ENCODE measurements at places on chromosomes 3 and 15.

- DNase-seq, result no peak
These were observed 40.5 kb downstream of the COL6A6 start for GRCh38 chr3:130557336-130558035.

DNA sequence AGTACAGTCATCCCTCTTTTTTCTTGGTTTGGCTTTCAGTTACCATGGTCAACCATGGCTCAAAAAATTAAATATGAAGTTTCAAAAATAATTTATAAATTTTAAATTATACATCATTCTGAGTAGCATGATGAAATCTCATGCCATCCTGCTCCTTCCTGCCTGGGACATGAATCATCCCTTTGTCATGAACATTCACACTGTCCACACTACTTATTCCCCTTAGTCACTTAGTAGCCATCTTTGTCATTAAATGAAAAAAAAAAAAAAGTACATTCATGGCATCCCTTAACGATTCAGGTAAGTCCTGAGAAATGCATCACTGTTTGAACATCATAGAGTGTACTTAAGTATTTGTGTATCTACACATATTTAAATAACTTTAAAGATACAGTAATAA, 1046.3 kb downstream of the ROBO2 start:
- DNase-seq, result no peak

GRCh38 chr15:63181648-63182047, 7.8 kb upstream of the RAB8B start:
- DNase-seq, result no peak

- no peak for DNase-seq
These were observed 212.6 kb upstream of the SEMA6D start for GRCh38 chr15:47504624-47505256.

DNA sequence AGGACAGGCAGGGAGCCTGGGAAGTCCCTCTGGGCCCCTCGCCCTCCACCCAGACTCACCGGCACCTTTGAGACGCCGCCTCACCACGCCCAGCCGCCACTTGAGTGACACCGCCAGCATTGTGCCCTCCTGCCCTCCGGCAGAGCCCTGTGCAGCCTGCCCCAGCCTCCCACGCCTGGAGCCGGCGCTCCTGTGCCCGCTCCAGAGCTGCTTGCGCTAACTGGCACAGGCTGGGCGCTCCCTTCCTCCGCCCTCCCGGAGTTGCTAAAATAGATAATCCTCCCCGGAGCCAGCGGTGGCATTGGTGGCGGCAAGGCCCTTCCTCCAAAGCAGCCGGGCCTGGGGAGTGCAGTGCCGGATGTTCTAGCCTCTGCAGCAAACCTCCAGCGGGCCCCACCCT, 15.7 kb upstream of the GRIP2 start:
- DNase-seq, result no peak

- no peak for DNase-seq
These were observed 410.1 kb downstream of the RAP2B start for GRCh38 chr3:153572165-153572564.

- no peak for DNase-seq
These were observed 301 bp downstream of the PCBP4 start for GRCh38 chr3:51966922-51967383.

DNA sequence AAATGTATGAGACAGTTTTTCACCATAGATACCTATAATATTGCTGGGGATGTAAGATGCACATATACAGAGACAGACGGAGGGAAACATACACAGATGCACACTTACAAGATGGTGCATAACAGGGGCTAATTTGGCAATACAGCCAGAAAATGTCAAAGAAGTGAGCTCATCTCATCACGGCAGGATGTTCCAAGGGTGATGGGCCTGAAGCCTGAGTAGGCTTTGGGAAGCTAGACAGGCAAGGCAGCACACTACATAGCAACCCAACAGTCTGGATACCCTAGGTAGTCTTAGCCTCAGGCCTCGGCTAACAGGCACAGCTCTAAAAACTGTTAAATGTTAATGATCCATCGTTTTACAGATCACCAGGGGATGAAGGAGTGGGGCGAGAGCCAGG, 148.5 kb downstream of the OSBPL10 start:
- no peak for DNase-seq

DNA sequence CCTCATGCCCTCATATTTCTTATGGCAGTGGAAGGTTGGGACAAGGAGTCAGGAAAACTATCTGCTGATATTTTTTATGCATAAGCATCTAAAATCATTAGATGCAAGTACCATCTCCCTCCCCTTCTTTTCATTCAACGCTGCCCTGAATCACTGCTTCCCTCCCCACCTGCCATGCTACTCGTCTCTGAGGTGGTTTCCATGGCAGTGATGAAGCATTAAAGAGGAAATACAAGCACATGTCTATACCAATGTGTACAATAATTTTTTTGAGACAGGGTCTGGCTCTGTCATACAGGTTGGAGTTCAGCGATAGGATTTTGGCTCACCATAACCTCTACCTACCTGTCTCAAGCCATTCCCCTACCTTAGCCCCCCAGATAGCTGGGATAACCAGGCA, 67.5 kb upstream of the SETMAR start:
- DNase-seq, result no peak

- no peak for DNase-seq
These were observed 6.4 kb downstream of the TEX9 start for GRCh38 chr15:56371495-56372147.

DNA sequence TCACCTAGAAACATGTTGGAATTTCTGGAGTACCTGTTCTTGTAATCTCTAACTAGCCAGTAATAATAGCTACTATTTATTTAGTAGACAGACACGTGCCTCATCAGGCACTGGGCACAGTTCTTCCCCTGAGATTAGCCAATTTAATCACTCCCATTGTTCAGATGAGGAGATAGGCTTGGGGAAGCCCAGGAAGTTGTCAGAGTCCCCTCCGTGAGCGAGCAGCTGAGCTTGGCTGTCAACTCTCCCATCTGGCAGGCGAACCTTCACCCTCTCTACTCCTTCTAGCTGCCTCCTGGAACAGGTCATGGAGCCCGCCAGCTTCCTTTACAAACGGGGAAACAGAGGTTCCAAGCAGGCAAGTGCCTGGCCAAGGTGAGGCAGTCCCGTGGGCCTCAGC, 31.1 kb upstream of the FGD5 start:
- DNase-seq, result no peak

DNA sequence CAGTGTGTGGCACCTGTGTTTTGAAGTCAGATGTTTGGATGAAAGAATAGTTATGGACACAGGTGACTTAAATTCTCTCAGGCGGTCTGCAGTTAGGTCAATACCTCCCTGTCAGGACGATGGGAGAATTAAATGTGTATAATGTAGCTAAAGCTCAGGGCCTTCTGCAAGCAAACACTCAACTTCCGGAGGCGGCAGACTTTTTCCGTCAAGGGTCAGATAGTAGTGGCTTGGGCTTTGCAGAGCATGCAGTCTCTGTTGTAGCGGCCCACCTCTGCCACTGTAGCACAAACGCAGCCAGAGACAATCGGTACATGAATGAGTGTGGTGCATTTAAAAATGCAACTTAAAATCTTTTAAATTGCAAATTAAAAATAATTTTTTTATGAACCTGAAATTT, 47.4 kb downstream of the CMTM8 start:
- peak; percentile 38 for DNase-seq

DNA sequence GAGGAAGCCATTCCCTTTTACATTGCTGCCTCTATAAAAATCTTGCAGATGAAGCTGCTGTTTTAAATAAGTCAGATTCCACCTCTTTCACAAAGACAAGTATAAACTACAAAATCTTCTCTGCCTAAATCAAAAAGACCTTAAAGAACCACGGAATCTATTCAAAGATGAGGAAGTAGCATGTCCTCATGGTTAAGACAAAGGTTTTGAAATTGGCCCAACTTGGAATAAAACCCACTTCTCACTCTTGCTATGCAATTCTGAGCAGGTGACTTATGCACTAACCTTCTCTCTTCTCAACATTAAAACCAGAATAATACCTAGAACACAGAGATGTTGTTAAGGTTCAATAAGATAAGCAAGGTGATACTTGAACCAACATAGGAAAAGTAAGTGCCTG, 97.6 kb downstream of the FOXP1 start:
- no peak for DNase-seq

- no peak for DNase-seq
These were observed 55.9 kb upstream of the OXTR start for GRCh38 chr3:8825153-8825825.

DNA sequence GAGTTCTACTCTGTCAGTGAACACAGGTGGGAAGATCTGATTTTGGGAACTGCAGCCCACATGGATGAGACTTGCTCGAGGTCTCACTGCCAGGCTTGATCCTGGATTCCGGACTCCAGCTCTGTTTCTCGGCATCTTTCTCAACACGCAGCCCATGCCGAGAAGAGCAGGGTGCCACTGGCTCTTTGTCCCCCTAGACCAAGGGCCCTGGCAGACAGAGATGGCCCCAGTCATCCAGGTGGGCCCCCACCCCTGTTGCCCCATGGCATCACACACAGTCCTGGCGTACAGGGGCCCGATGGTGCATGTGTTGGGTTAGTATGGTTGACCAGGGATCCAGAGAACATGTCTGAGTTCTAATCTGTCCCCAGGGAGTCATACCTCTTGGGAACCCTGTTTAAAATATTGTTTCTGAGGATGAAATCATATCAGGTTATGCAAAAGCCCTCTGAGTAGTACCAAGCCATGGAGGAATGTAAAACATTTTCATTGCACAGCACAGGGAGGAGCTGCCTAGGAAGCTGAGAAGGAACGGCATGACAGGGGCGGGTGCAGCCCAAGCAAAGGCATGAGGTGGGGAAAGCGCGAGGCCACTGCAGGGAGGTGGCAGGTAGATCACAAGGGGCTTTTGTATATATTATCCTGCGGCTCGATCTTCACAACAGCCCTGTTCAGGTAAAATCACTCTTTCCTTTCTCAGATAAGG, 320.6 kb downstream of the UACA start:
- DNase-seq, result no peak

DNA sequence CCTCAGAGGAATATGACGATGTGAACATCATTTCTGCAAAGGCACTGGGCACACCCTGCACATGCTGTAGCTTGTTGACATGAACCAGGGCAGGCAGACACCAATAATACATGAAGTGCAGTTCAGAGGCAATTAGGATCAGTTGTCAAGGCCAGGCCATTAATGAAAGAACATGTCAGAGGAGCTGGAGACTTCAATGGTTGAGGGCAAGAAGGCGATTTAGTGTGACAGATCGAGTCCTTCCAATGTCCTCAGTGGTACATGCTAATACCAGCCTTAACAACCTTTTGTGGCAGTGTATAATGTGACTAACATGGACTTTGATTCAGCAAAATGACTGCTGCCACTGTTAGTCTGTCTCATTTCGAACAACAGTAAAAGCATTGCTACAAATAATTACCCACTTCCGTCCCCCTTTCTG, 205.2 kb upstream of the NANOGP8 start:
- DNase-seq, result no peak

- DNase-seq, result no peak
These were observed 7.8 kb upstream of the SUMF1 start for GRCh38 chr3:4474683-4475490.

DNA sequence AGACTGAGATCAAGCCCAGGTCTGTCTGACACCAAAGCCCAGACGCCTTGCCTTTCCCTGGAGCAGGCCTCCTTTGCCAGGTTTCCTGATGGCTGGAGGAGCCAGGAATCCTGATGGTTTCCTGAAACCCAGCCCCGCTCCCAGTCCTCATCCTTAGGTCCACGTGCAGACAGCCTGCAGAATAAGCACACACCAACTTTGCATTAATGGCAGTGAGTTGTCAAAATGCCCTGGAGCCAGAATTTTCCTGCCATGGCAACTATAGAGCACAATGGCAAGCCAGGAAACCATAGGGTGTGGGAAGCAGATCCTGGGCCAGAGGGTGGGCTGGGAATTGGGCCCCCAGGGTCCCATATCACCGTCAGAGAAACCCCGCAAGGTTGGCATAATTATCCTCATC, 67.4 kb upstream of the HRH1 start:
- no peak for DNase-seq

DNA sequence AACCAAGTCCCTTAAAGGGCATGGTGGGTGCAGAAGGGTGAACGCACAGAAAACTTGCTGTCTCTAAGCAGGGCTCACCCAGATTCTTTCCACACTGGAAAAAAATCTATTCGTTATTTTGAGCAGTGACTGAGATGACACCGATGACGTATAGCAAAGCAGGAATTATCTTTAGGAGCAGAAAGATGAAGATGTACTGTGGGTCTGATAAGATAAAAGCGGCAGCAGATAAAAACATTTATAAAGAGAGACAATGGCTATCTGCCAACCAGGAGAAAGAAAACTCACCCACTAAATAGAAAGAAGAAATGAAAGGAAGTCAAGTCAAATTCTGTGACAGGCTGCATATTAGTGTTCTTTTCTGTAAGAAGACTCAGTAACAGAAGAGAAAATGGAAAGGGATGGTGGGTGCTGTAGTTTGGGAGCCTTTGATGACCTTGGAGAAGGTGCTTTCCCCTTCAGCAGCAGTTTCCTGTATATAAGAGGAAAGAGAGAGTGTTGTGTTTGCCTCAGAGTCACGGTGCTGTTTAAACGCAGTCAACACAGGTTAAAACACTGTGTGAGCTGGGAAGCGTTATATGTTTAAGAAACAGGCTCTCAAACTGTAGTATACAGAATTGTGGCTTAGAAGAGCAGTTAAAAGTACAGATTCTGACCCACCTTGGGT, 111.6 kb downstream of the AQP9 start:
- no peak for DNase-seq

DNA sequence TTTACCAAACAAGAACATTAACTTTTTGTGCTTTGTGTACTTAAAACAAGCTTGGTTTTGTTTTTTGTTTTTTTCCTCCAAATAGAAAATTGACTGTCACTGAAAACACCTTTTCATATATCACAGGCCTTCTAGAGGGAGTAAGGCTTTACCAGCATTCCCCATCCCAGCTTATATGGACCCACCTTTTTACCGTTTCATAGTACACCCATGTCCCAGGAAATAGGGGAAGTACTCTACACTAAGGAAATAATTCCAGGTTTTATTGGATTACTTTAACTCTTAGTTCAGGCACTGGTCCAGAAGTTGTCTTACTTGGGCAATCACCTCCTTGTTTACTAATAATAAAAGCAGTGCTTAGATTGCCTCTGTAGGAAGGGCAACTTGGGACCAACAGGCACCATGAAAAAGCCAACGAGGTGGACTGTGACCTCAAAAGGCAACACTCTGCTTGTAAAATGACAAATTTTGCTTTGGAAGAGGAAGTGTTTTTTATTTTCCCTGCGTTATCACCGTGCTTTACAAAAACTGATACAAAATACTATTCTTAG, 26.2 kb downstream of the HMG20A start:
- DNase-seq, result no peak

- DNase-seq, result no peak
These were observed 137.1 kb downstream of the ZNF609 start for GRCh38 chr15:64597477-64597822.

GRCh38 chr15:35118960-35119359, 33.9 kb upstream of the NANOGP8 start:
- no peak for DNase-seq

- no peak for DNase-seq
These were observed 34.5 kb downstream of the TBC1D5 start for GRCh38 chr3:17707813-17708543.

- no peak for DNase-seq
These were observed 40.2 kb downstream of the GPR156 start for GRCh38 chr3:120244834-120245225.

- peak; percentile 23 for DNase-seq
These were observed 44.7 kb downstream of the SHQ1 start for GRCh38 chr3:72803573-72803972.

Measured in NCI-H748 treated with DMSO at 0.1 percent for 48 hours (cell line).